ENCODE measurements at places on chromosomes 6 and 20. TPM values are rescaled to one million over a fixed set of nuclear protein-coding genes. Genes with fewer than 3 reads are reported as not detected.

The STMND1 gene
- total RNA-seq: not detected

The MYH7B gene
- total RNA-seq: 3.1 TPM

The TMEM217 gene
- total RNA-seq: 1.3 TPM

The TTLL9 gene
- 0.30 TPM for total RNA-seq

The MARCKS gene
- 167 TPM for total RNA-seq

The TTBK1 gene
- 0.10 TPM for total RNA-seq

The ADAM33 gene
- total RNA-seq: 53.2 TPM

The BMP2 gene
- total RNA-seq: 13.8 TPM

The CD93 gene
- 53.8 TPM for total RNA-seq

The VARS1 gene
- total RNA-seq: 29.1 TPM

The DEFB113 gene
- total RNA-seq: not detected

The SH3BGRL2 gene
- total RNA-seq: 19.5 TPM

The ETV7 gene
- 0.49 TPM for total RNA-seq

The LRRC1 gene
- 18.4 TPM for total RNA-seq

The SLC13A3 gene
- total RNA-seq: 1.8 TPM

The HMGCLL1 gene
- 4.8 TPM for total RNA-seq

The SLC4A11 gene
- total RNA-seq: 0.59 TPM

The NXT1 gene
- total RNA-seq: 16.2 TPM

The SOX18 gene
- total RNA-seq: 3.7 TPM

The ZKSCAN4 gene
- 4.5 TPM for total RNA-seq

The GHRH gene
- total RNA-seq: not detected

The SIRPA gene
- total RNA-seq: 16.4 TPM

The BPIFB2 gene
- not detected for total RNA-seq

The CRISP3 gene
- 7.4 TPM for total RNA-seq

The PLN gene
- 7.7 TPM for total RNA-seq

The HLA-F gene
- total RNA-seq: 14.7 TPM

The APOM gene
- total RNA-seq: 1.2 TPM

The CD40 gene
- total RNA-seq: 4.1 TPM

The PRRT1 gene
- 0.20 TPM for total RNA-seq

The BMP6 gene
- 3.7 TPM for total RNA-seq

The HRH3 gene
- total RNA-seq: 0.10 TPM

The SLC17A3 gene
- not detected for total RNA-seq

The CLPSL1 gene
- total RNA-seq: not detected

The GSTA2 gene
- not detected for total RNA-seq

The HLA-DRB5 gene
- total RNA-seq: 0.79 TPM

All from skin of body (tissue), 3 donors.